ENCODE measurements at places on chromosomes 11 and 22.
A peak's percentile ranks its signal among the peaks of the same experiment; 100 is the strongest.

- no peak for DNase-seq
These were observed 10.5 kb downstream of the GRIK4 start for GRCh38 chr11:120522021-120522420.

DNA sequence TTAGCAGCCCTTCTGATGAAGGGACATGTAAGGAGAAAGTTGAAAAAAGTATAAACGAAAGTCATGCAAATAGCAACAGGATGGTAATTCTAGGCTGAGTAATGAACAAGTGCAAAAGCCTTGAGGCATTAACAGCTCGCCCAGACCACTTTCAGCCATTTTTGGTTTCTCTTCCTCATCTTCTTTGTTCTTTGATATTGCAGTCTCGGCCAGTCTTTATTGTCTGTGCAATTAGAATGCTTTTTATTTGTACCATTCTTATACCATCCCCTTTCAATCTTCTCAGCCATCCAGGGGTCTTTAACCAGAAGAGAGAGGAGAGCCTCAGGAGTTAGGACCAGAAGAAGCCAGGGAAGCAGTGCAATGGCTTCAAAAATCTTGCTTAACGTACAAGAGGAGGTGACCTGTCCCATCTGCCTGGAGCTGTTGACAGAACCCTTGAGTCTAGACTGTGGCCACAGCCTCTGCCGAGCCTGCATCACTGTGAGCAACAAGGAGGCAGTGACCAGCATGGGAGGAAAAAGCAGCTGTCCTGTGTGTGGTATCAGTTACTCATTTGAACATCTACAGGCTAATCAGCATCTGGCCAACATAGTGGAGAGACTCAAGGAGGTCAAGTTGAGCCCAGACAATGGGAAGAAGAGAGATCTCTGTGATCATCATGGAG, 7.3 kb downstream of the TRIM34 start:
- DNase-seq: no peak

DNA sequence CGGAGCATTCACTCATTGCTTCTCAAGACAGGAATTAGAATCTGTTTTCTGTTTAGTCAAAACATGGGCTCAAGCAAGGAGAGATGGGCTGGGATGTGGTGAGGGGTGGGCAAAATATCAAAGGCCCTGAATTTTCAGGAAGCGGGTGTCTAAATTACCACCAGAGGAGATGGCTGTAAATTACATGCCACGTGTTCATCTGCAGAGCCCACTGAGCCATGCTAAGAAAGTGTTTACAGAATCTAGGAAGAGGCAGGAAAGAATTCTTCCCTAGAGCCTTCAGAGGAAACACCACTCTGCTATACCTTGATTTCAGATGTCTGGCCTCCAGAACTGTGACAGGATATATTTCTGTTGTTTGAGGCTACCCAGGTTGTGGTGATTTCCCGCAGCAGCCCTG, 46.1 kb downstream of the CLMP start:
- no peak for DNase-seq

GRCh38 chr11:73939096-73939495, 11.7 kb upstream of the DNAJB13 start:
- DNase-seq: no peak

GRCh38 chr11:20363500-20364340, at the start of gene HTATIP2:
Gene HTATIP2, plus strand, starts transcription at chr11:20363714. Its CDS starts 524 bp downstream, at chr11:20364238.
- peak; percentile 76 for DNase-seq

- DNase-seq: no peak
These were observed 210.4 kb upstream of the PITPNB start for GRCh38 chr22:28129319-28129962.

GRCh38 chr11:8285796-8286195, 22.1 kb upstream of the LMO1 start:
- DNase-seq: no peak

DNA sequence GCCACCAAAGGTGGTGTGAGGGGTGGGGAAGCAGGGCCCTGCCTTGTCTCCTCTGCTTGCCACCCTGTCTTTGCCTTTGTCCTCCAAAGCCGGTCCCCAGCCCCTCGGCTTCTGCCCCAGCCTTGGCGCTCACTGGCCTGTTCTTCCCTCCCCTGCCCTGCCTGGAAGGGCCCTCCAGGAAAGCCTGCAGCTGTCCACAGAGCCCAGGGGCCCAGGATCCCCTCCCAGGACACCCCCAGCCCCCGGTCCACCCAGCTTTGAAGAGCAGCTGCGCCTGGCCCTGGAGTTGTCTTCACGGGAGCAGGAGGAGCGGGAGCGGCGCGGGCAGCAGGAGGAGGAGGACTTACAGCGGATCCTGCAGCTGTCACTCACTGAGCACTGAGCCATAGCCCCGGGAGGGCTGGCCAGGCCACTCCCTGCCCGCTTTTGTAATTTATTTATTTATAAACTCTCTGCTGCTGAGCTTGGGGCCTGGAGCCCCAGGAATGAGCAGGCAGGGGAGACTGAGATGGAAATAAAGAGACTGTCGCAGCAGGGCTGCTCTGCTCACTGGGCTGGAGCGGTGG, 1.3 kb upstream of the SSH3 start:
- DNase-seq: peak; percentile 83

GRCh38 chr22:23034621-23035556, 35.4 kb upstream of the GNAZ start:
- DNase-seq: no peak

DNA sequence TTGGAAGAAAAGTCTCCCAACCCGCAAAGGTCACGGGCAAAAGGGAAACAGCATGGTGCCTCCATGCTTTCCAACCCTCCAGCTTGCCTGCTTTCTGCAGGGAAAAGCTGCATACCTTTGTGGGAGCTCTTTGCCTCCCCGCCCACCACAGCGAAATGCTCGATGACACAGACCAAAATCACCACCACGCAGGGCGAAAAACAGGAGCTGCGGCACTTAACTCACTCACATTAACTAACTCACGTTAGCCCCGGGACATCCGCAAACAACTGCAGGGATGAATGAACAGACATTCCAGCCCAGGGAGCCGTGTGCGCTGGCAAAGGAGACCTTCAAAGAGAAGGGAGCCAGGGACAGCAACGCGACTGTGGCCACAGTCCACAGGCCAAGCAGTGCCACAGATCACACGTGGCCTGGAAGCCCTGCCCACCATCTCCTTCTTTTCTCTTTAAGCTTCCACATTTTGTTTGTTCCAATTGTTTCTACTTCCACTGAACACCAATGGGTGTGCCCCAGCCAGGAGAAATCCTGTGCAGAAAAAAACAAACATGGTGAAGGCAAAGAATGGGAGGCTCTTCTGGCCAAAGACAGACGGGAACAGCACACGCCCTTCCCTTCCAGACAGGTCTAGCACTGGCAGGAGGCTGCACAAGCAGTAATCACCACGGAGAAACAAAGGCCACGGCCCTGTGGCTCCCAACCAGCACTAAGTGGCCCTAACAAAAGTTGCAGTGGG, 39.3 kb downstream of the DUSP8 start:
- no peak for DNase-seq

DNA sequence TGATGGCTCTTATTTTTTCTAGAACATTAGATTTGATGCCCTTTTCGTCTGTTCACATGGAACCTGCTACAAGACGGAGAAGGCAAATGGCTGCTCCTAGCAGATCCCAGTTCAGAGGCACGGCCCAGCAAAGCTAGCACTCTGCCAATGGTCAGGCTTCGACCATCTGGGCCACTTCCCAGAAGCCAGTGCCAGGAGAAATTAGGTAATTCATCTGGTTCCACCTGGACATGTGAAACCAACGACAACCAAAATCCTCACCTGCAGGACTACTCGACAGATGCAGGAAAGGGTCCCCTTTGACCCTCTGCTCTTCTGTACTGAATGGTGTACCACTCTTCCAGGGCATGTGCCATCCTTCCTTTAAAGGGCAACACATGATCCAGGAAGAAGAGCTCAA, 25.4 kb downstream of the MICAL3 start:
- no peak for DNase-seq

GRCh38 chr11:71459076-71459766, 6.2 kb downstream of the NADSYN1 start:
- no peak for DNase-seq

DNA sequence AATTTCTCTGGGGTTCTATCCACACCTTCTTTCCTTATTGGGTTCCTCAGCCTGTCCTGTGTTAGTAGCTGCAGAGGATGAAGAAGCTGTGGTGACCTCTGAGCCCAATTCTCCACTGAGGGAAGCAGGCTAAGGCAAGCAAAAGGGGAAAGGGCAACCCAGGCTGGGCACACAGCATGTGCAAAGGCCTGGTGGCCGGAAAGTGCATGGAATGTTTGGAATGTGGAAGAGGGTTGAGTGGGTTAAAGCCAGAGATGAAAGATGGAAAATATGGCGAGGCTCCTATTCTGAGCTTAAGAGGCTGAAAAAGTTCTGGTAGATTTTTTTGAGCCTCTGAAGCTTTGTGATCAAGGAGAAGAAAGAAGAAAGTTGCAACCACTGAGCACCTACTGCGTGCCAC, 247.1 kb downstream of the MIAT start:
- no peak for DNase-seq

- peak; percentile 16 for DNase-seq
These were observed 192.6 kb downstream of the DSCAML1 start for GRCh38 chr11:117604336-117604995.

GRCh38 chr11:2912498-2912897, 16.7 kb downstream of the PHLDA2 start:
- DNase-seq: peak; percentile 95

GRCh38 chr22:42696331-42696967, 24.2 kb downstream of the A4GALT start:
- DNase-seq: no peak

DNA sequence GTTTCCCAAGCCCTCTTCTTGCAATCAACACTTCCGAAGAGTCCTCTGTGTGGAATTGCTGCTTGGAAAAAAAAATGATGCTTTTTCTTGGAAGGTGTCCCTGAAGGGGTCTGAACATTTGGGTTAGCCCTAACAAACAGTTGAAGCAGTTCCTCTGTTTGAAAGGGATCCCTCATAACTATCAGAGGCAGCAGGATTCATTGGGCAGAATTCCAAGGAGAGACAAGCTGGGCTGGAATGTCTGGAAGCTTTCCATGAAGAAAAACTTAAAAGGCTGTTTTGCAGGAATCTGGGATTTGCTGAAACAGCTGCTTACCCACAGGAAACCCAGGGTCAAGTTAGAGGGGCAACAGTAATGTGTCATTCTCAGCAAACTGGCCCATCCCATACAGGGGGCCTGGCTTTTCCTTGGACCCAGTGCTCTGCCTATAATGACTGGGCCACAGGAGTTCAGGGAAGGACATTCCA, 3.1 kb downstream of the CSNK2A3 start:
- DNase-seq: peak; percentile 52

DNA sequence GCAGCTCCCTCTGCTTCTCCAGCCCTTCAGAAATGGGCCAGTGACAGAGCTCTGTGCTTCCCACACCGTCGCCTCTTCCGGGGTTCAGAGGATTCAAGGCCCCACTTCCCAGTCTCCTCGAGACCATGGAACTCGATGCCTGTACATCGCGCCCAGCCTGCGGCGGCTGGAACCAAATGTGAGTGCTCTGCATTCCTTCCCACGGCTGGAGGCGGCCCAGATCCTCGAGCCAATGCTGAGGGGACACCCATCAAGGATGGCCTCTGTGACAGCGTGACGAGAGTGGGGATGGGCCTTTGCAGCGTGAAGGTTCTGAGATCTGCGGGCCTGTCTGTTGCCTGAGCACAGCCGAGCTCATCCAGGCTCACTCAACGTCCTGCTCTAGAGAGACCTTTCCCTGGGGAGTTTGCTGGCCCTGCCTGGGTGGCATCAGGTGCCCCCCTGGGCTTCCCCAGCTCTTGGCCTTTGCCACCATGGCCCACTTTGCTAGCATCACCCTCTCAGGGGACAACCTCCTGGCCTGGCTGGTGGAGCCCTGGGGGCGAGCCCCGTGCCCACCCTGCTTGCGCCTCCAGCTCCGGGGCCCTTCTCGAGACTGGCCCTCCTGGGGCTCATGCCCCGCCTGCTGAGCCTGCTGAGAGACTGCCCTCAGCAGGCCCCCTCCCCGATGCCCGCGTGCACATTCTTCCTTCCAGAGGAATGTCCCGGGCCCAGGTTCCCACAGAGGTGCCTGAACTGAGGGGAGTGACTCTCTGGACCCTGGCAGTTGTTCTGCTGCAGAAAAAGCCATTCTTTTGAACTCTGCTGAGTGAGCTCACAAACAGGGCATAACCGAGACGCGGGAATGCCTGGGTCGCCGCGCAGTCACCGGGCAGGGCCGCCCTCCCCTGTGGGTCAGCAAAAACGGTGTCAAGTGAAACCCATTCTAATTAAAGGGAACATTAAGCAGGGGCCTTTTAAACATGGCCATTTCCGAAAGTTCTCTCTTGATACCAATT, 7.3 kb upstream of the MYEOV start:
- no peak for DNase-seq

DNA sequence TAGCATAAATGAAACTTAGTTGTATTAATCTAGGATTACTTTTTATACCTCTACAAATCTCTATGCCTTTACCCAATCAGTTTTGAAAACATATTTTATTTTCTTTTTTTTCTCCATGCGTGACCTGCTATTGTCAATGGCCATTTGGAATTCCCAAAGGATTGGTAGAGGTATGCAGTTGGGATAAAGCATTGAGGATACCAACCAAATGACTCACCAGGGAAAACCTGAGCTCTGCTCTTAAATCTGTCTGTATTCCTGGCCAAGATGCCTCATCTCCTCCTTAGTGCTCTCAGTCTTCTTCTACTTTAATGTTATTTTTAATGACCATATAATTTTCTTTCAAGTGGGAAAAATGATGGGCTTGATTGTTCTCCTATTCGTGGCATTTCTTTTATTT, 61.9 kb downstream of the EHF start:
- DNase-seq: no peak

- DNase-seq: peak; percentile 82
These were observed 9.3 kb downstream of the CELSR1 start for GRCh38 chr22:46528121-46528610.

- DNase-seq: no peak
These were observed 18.1 kb upstream of the PRR5 start for GRCh38 chr22:44683881-44684280.

- DNase-seq: no peak
These were observed 15.2 kb downstream of the DHCR7 start for GRCh38 chr11:71432761-71433647.

- peak; percentile 36 for DNase-seq
These were observed 757 bp upstream of the HINFP start for GRCh38 chr11:119120639-119121007.

- DNase-seq: no peak
These were observed 29.4 kb downstream of the IL18 start for GRCh38 chr11:112134473-112134872.

GRCh38 chr11:106717222-106717621, 301.1 kb downstream of the GUCY1A2 start:
- DNase-seq: no peak

DNA sequence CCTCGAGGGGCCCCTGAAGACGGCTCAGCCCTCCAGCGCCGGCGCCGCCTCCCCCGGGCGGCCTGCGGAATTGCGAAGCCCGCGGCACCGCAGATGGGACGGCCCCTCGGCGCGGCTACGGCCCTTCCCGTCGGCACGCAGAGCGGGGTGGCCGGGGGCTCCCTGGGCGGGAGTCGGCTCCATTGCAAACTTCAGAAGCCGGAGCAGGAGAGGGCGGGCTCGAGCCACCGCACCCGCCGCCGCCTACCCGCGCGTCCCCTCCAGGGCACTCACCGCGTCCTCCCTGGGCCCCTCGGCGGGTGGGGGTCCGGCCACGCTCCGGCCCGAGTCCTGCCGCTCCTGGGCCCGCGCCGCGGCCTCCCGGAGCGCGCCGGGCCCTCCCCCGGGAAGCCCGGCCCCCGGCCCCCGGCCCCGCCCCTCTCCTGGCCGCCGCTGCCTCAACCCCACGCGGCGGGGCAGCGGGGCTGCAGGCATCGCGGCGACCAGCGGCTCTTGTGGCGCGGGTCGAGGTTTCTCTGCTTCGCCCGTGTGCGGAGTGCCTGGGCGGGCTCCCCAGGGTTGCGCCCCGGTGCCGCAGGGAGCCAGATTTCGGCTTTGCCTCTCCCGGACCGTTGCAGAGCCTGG, at the start of gene PACSIN3:
Gene PACSIN3 (minus strand): TSS at position 359 of the 624 bp plus-strand sequence. CDS start 3,707 bp downstream, outside the sequence.
- DNase-seq: peak; percentile 82

GRCh38 chr11:65685981-65686380, 23.3 kb upstream of the RELA start:
- no peak for DNase-seq
